Fibroblast of lung (primary cell): ENCODE measurements at places on chromosomes 1 and 21.

DNA sequence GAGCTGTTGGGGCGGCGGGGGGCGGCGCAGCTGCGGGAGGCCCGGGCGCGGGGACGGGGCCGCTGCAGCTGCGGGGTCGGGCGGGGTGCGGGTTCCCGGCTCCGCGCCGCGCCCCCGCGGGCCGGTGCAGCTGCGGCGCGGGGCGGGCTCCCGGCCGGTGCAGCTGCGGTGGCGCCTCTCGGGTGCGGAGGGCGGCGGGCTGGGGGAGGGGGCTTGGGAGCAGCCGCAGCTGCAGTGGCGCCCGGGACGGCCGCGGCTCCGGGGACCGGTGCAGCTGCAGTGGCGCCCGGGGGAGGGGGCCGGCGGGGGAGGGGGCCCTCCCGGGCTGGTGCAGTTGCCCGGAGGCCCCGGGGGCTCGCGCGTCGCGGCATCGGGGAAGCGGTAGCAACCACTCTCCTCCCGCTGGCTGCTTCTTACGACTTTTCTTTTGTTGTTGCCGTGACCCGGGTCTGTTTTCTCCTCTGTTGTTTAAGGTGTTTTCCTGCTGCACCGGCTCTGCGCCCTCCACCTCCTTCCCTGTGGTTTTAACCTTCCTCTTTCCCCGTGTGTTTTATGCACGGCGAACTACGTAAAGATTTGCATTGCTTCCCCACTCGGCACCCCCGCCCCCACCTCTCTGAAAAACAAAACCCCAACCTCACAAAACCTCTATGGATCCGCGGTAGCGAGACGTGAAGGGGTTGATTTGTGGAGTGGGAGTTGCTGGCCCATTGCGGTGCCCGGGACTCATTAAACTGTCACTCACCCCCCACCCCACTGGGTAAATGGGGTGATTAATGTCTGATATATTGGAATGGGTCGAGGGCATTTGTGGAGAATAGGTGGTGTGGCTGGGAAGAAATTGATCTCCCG is 1.7 kb upstream of the ZBTB18 start:
- peak; percentile 23 for DNase-seq

GRCh38 chr1:156840186-156840897 is 18.6 kb downstream of the INSRR start:
- no peak for DNase-seq

- no peak for DNase-seq
These were observed 21.6 kb downstream of the PTGFRN start for GRCh38 chr1:116931016-116931918.

DNA sequence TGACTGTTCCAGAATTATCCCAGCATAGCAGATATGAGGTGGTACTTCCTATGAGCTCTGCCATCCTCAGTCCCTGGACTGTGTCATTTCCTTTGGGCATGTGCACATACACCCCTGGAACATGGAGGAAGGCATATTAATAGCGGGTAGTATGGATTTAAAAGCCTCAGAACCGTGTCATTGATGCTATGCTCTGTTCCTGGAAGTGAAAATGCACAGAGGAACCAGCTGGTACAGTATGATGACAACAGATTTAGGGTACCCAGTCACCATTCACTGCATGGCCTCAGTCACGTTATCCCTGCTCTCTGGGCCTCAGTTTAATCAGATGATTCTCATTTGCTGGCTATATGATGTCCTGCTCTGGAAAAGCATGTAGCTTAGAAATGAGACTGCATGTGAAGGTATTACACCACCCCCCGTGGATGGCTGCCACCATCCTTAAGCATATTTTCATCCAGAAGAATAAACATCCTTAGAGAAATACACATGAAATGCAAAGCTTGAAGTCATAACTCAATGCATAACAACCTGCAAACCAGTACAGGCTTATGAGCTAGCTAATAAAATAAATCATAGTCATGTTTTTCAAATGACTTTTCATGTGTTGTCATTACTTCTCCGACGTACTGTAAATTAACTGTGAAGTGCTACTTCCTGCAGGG is 37.8 kb downstream of the SETD4 start:
- no peak for DNase-seq

- no peak for DNase-seq
These were observed 164.9 kb upstream of the ADGRL2 start for GRCh38 chr1:81635816-81636215.

- DNase-seq: no peak
These were observed 22.7 kb upstream of the BECN2 start for GRCh38 chr1:241934866-241935265.

DNA sequence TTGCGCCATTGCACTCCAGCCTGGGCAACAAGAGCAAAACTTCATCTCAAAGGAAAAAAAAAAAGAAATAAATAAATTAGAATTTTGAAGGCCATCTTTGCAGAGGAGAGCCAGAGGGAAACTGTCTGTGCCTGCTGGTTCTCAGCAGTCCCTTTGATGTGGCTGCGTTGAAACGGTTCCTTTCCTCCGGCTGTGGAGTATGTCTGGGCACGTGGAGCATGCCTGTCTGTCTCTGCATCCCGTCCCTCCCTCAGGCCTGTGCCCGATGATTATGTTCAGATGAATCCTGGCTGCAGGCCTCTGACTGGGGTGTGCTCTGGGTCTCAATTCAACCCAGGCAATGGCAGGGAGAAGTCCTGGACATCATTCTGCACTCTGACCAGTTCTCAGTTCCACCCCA is 33.4 kb downstream of the KIAA1614 start:
- no peak for DNase-seq

GRCh38 chr1:12059722-12060464 is 3.2 kb upstream of the TNFRSF8 start:
- no peak for DNase-seq

DNA sequence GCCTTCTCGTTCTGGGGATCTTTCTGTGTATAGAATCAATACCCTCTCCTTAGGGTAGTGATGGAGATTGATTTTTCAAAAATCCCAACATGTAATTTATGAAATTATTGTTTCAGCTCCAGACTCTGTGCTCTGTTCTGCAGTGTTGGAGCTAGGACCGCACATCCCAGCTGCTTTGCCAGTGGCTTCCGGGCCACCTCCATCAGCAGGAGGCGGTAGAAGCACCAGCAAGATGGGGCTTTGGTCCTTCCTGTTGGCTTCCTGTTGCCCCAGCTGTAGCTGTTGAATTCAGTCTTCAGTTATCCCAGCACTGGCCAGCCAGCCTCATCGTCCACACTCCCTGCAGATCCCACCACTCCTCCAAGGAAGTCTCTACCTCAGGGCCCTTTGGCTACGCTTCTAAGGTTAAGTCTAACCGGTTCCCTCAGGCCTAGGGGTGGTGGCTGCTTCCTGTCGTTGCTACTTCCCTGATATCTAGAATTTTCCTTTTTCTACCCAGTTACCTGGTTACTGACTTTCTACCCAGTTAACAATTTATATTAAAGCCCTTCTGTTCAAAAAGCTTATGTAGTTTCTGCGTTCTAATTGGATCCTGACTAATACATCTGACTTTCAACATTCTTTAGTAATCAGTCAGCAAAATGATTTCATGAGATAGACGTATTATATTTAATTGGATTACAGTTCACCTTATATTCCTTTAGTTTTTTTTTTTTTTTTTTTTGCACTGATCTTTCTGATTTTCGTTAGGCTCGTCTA is 24.6 kb downstream of the GALNT2 start:
- DNase-seq: peak; percentile 68

GRCh38 chr1:94045465-94046056 is 75.4 kb downstream of the ABCA4 start:
- DNase-seq: peak; percentile 95
